Stimulated activated CD4-positive, alpha-beta T cell treated with anti-CD3 and anti-CD28 coated beads, Interleukin-1b, Interleukin-23, amount 100 ng/mL, for 48 hours (primary cell): ENCODE measurements at places on chromosomes 13 and 19.

GRCh38 chr13:87810920-87811344 lies 139.8 kb downstream of the SLITRK5 start:
- no peak for DNase-seq

- DNase-seq = no peak
These were observed 25.8 kb downstream of the GP6 start for GRCh38 chr19:55012306-55012705.

DNA sequence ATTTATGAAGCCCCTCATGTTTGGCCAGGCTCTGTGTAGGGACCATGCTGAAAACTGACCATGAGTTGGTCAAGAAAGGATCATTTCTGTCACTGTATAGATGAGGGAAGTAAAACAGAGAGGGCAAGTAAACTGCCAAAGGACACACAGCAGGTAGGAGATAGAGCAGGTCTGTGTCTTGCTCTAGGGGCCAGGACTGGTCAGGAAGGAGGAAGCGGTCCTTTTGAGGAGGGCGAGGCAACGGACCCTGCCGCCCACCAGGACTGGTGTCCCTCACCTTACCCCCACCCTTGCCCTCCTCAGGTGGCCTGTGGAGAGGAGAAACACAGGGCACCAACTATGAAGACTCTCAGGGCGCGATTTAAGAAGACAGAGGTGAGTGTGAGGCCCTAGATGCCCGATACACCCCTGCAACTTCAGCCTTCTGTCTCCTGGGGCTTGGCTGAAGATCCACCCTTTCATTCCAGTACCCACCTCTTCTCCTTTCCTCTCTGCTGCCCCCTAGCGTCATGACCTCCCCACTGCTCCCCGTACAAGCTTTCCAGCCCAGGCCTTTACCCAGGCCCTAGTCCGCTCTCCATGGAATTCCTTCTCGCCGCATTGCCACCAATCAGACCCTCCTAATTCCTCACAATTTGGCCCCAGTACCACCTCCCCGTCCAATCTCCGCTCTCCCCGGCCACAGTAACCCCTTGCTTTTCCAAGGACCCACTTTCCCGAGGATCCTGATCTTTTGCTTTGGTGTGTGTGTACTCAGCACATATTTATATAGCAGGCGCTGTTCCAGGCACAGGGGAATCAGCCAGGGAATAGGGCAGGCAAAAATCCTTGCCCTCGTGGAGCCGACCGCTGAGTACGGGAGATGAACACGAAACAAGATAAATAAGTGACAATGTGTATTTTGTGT lies 3.9 kb downstream of the ANKRD24 start:
- DNase-seq = peak; percentile 81

DNA sequence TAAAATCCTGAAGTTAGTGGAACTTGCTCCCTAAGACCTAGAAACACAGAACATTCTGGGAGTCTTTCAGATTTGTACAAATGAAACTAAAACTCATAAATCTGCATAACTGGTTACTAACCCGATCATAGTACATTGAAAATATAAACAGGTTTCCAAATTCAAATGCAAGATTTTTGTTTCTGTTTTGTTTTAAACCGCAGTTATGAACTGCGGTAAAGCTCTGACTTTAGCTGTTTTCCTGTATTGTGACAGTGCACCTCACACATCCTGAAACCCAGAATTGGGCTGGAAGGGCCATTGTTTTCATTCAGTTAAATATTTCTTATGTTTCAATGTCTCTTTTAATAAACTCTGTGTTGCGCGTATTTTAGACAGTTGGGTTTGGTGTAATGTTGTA lies 204.7 kb downstream of the SHISA2 start:
- no peak for DNase-seq

DNA sequence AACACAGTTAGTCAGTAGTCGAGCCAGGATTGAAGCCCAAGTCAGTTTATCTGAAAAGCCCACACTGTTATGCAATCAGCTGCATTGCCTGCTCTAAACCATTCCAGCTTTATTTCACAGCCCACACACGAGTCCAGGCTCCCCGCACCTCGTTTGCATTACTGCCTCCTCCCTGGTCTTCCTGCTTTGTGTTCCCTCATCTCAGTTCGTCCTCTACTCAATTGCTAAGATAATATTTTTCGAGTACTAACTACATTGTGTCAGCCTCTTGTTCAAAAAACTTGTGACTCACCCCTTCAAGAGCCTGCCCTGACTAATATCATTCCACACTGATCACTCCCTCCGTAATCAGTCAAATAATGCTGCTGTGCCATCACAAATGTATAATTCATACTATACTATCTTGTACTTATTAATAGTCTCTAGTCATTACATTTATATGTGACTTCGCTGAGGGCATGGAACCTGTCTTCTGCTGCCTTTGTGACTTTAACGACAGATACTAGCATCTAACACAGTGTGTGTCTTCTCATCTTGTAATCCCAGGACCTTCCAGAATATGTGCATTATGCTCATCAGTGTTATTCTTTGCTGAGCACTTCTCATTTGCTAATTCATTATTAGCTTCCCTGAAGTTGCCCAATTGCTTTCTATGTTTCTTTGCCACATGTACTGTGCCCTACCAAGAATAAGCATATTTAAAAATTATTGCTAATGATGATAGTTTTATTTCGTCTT lies 26.2 kb upstream of the WDFY2 start:
- no peak for DNase-seq

GRCh38 chr19:11420429-11421370 lies 1.6 kb upstream of the RGL3 start:
- no peak for DNase-seq

DNA sequence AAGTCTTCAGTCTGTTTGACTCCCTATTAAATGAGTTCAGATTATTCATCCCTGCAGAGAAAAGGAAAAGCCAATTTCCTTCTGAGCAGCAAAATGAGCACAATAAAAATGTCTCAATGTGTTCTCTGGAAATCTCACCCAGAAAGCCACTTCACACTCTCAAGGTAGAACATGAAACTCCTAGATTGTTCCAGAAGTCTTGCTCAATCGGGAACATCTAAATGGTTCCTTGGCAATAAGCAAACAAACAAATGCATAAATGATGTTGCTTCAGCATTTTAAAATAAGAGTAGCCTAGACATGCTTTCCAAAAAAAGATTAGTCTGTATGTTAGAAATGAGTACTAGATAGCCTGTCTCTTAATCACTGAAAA lies 59.7 kb upstream of the TNFRSF19 start:
- no peak for DNase-seq

GRCh38 chr13:77563111-77563510 lies 27.6 kb downstream of the SCEL start:
- no peak for DNase-seq

DNA sequence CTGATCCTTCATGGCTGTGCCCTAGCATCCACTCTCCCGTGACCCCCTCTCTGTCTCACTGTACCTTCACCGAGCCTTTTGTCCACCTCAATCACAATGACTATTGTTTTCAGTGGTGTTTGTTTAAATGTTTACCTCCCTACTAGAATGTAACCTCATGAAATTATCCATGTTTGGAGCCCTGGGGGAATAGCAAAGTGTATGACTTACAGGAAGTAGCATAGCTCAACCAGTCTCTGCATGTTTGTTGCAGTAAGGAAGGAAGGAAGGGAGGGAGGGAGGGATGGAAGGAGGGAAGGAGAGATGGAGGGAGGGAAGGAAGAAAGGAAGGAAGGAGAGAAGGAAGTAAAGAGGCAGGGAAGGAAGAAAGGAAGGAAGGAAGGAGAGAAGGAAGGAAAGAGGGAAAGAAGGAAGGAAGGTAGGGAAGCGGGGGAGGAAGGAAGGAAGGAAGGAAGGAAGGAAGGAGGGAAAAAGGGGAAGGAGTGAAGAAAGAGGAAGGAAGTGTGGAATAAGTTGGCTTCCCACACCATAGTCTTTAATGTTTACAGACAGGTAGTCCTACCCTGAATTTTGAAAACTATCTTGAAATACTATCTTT lies 421.4 kb downstream of the COG6 start:
- DNase-seq = no peak

- DNase-seq = no peak
These were observed 378 bp downstream of the TLE6 start for GRCh38 chr19:2977746-2978138.

DNA sequence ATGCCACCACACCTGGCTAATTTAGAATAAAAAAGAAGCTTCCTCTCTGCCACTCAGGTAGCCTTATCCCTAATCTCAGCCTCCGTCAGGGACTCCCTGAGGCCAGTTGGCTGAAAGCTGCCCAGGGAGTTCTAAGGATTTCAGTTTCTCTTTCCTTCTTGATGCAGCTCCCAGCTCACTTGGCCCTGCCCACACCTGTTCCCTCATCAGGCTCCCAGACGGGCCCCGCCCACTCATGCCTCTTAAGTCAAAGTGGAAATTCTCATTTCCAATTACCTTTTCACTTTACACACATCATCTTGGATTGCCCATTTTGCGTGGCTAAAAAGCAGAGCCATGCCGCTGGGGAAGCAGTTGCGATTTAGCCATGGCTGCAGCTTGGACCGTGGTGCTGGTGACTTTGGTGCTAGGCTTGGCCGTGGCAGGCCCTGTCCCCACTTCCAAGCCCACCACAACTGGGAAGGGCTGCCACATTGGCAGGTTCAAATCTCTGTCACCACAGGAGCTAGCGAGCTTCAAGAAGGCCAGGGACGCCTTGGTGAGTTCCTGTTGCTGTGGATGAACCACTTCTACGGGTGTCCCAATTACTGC lies at the start of gene IFNL1:
IFNL1 (plus strand) TSS at position 353 of the 591 bp plus-strand sequence; CDS start at position 368, 15 bp downstream.
- DNase-seq = no peak

DNA sequence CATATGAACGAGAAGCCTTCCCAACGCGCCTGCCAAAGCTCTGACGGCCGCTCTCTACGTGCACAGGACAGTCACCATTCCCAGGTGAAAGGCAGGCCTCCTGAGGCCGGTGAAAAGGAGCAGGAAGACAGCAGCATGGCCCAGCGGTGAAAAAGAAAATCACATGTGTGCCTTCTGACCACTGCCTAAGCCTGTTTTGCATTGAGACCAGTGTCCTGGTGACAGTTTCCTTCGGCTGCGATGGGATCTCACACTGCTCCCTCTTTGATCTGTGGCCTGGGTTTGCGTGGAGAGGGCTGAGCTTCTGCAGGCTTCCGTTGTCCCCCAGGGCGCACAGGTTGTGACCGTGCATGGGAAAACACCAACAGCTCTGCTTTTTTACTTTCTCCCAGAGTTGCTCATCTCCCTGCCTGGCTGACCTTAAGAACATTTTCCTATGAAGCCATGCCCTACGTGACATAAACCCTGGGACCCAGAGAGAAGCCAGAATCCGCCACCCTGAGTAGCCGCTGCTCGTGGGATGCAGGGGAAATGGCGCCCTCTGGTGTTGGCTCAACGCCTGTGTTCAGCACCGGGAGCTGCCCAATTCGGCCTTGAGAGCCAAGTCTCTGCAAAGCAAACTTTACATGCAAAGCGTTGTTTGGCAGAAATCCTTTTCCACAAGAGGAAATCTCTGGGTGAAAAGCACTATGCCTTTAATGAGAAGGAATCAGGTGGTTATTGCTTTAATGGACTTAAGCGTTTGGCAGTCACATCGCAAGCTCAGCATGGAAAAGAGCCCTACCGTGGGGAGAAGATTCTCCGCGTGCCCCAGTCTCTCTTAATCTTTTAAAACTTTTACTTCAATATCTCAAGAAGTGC lies 112.2 kb upstream of the GPR12 start:
- peak; percentile 48 for DNase-seq

- DNase-seq = no peak
These were observed 12.5 kb downstream of the MICOS13 start for GRCh38 chr19:5667751-5668271.

- no peak for DNase-seq
These were observed 185.7 kb downstream of the TEX29 start for GRCh38 chr13:111506125-111506524.

DNA sequence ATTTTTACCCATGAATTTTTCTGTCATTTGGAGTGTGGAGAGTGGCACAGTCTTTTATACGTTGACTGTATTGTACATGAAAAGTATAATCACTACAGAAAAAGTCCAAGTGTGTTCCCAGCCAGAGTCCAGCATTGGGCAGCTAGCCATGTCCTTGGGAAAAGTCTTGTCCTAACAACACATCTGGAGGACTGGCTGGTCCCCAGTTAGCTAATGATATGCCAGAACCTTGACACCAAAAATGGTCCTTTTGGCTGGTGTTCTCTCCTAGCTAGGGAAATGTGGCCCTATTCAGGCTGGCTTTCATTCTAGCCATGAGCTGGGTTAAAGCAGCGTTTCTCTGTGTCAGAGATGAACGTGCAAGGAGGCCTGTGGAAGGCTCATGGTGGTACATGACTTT lies 98.9 kb downstream of the ESD start:
- no peak for DNase-seq

- no peak for DNase-seq
These were observed 1.1 kb downstream of the GJA3 start for GRCh38 chr13:20159646-20160305.

- DNase-seq = no peak
These were observed 24.4 kb upstream of the LDLR start for GRCh38 chr19:11064831-11065303.

DNA sequence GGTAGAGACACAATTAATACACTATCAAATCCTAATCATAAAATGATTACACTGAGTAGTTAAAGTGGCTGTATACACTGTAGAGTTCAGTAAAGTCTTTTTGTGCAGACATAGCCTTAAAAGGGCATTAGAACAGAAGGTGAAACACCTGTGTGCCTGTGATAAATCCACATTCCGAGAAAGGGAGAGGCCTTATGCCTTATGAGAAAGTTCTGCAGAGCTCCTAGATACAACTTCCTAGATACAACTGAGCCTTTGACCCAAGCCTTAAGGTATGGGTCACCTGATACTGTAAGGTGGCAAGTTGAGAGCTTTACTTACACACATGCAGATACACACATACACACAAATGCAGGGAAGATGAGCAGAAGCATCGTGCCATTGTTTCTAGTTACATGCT lies 6.3 kb downstream of the SERP2 start:
- DNase-seq = no peak

DNA sequence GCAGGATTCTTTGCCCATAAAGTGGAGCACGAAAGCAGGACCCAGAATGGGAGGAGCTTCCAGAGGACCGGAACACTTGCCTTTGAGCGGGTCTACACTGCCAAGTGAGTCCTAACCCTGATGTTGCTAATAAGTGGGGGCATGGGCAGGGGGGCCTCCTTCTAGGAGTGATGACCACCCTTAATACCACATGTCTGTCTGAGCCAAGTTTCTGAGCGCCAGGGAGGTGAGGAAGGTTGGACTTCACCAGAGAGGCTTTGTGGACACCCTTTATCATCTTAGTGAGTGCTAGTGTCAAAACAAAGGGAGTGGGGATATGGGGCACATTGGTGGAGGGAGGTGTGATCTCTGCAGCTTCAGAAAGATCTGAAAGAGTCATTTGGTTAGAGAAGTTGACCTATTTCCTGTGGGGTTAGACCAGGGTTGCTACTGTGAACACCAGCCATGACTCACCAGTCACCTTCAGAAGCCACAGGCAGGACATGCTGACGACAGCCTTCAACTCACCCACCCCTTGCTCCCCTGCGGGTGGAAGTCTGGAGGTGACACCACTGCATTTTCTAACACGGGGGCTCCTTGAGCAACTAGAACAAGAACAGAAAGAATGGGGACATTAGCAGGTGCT lies 8.8 kb downstream of the ALOX5AP start:
- peak; percentile 91 for DNase-seq

DNA sequence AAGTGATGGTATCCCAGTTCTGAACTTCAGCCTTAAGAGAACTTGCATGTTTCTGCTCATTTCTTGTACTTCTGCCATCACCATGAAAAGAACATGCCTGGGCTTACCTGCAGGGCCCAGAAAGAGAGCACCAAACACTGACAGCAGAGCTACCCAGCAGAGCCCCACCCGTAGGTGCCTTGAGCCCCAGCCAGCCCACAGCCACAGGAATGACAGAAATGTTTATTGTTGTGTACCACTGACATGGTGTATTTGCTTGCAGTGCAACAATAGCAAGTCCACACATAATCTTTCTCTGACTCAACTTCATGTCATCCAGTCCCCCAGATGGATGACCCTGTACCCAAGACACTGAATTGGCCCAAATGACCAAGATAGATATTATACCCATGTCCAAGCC lies 195.2 kb downstream of the TSHZ3 start:
- no peak for DNase-seq
